ENCODE measurements at places on chromosomes 2 and 18.

GRCh38 chr2:73700131-73700611 lies 37.0 kb downstream of the TPRKB start:
- peak; percentile 11 for DNase-seq

GRCh38 chr2:112962308-112963175 lies 15.3 kb upstream of the IL36G start:
- DNase-seq: no peak

DNA sequence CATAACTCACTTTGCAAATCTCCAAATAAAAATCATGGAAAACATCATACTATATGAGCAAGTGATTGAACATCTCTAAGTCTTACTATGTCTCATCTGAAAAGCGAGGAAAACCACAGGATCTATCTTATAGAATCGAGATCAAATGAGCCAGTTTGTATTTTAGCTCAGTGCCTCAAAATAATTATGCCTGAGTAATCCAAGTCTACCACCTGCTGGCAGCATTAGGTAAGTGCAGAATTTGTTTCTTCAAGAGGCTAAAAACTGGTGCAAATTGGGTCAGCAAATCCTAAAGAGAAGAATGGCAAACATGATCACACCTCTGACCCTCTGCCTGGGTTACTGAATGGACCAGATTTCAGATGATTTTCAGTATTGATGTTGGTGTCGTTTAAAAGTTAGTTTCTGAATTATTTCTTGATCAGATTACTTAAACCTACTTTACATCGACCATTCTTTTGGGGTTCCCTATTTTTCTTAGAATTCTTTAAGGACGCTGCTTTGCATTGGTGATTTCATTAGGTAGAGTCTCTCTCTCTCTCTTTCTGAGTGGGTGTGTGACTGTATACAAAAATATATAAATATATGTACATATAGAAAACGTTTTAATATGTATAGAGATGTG lies 12.7 kb upstream of the FHOD3 start:
- peak; percentile 65 for DNase-seq

- no peak for DNase-seq
Measured at GRCh38 chr2:9738062-9738461, 105.2 kb upstream of the TAF1B start.

DNA sequence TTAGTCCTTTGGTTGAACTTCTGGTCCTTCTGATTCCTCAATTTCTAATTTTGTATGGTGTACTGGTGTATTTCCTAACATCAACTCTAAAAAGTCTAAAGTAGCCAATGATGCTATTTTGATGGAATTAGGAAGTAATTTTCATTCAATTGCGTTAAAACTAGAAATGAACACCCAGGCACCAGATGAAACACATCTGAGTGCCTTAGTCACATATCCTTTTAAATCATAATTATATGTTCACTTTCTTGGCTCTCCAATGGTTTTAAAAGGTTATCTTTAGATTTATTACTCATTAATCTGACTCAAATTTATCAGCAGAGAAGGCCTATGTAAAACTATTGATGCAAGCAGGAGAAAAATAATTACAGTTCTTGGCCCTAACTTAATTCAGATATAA lies 119.7 kb downstream of the GAREM1 start:
- DNase-seq: peak; percentile 31
